ENCODE measurements at places on chromosomes 4 and X. TPM values are rescaled to one million over a fixed set of nuclear protein-coding genes. Genes with fewer than 3 reads are reported as not detected.

Gene PRDM5
- 3.3 TPM for total RNA-seq

Gene ZGRF1
- 2.9 TPM for total RNA-seq

Gene ITGB1BP2
- total RNA-seq, result 0.87 TPM

Gene FGB
- 11.3 TPM for total RNA-seq

Gene LAMP2
- 93.2 TPM for total RNA-seq

Gene ANK2
- 0.84 TPM for total RNA-seq

Gene PRMT9
- total RNA-seq, result 3.6 TPM

Gene LRAT
- total RNA-seq, result not detected

Gene ERCC6L
- 13.4 TPM for total RNA-seq

Gene F11
- total RNA-seq, result not detected

Gene RTL3
- not detected for total RNA-seq

Gene EPGN
- total RNA-seq, result not detected

Gene RTL9
- 0.08 TPM for total RNA-seq

Gene GAGE1
- not detected for total RNA-seq

Gene GC
- not detected for total RNA-seq

Gene BMP2K
- 10.6 TPM for total RNA-seq

Gene TFE3
- 49.2 TPM for total RNA-seq

Gene S100P
- 70.6 TPM for total RNA-seq

Gene PDE6B
- total RNA-seq, result not detected

Gene FAT4
- total RNA-seq, result 1.1 TPM

Gene NSG1
- total RNA-seq, result 0.96 TPM

Gene RADX
- total RNA-seq, result 0.06 TPM

Gene ADH4
- total RNA-seq, result not detected

Gene NUP62CL
- 13.4 TPM for total RNA-seq

Gene GABRA4
- total RNA-seq, result not detected

Gene POF1B
- 2.9 TPM for total RNA-seq

Gene CLDN22
- not detected for total RNA-seq

Gene TCEAL3
- total RNA-seq, result 20.6 TPM

Gene CT47B1
- total RNA-seq, result not detected

Gene NUDT6
- 6.7 TPM for total RNA-seq

Gene MAGED4B
- 5.8 TPM for total RNA-seq
